ENCODE measurements at places on chromosomes 1 and 21.

GRCh38 chr21:35257413-35257812 is 208.3 kb upstream of the RUNX1 start:
- DNase-seq = no peak

GRCh38 chr1:5845376-5845775 is 146.8 kb downstream of the NPHP4 start:
- DNase-seq = no peak

DNA sequence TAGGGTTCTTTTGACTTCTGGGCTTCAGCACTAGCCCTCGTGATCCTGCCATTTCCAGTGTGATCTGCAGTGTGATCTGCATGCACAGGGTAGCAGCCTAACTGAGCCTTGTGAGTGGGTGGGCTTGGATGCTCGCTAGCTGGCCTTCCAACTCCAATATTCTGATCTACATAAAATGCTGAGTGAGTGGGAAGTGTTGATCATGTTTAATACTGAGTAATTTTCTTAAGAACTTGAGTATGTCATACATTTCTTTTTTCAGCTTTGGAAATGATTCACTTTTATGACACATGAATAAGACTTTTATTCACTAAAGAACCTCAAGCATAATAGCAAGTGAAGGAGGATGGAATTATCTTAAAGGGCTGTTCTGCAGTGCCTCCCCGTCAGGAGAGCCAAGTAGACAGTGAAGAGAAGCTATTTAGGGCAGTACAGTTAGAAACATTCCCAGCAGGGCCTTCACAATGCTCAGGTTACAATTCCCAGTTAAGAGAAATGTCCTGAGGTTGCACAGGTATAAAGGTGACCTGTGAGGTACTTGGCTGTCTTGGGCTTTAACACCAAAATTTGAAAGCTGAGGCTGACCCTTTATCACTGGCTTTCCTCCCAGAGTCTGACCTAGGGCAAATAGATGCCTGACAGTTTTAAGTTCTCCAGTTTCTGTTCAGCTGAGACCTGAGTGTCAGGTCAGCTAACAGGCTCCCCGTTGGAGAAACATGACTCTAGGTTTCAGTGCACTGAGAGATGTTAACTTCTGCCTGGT is 29.1 kb upstream of the LRRC8C start:
- DNase-seq = no peak

DNA sequence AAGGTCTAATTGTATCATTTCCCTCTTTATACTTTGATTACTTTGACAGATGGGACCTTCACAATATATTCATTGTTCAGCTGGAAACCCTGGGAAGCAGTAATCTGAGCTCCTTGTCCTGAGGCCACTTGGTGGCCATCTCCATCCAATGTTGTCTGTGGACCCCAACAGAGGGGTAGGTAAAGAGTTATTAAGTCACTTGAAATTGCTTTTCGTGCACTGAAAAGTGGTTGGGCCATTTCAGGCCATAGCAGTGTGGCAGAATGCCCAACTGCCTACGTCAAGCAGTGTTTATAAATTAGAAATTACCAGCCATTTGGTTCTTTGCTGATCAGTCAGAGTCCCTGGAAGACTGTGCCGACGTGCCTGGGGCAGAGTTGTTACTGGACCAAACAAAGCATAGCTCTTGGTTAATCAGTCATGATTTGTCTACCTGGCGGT is 308.3 kb upstream of the USP25 start:
- DNase-seq = no peak

DNA sequence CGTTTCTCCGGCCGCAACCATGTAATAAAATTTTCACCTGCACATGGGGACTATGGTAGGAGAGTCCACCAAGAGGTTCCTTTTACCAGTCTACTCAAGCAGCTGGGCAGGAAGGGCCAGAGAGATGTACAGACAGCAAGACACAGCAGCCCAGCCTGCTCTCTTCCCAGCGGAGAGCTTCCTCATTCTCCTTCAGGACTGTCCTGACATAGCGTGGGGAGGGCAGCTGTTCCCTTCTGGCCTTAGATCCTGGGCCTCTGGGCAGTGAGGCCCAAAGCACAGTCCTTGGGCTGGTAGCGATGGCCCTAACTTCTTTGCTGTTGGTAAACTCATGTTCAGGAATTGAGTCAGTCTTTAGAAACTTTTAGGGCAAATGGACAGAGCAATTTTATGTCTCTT is 89.1 kb downstream of the BCAR3 start:
- DNase-seq = no peak

DNA sequence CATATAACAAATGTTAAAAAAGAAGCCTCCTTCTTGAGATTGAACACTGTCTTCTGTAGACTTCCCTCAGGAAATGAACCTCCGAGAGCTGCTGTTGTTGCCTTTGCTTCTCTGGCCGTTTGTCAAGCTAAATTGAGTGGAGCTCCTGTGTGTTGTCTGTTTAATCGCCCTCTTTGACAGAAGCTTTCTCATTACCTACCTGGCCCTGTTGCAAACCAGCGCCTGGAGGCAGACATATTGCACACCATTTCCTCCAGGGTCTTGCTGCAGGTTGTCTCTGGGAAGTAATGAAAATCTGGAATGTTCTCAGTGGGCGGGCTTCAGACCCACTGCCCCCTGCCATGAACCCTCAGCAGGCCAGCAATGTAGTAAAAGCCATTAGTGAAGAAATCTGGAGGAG is 83.3 kb downstream of the GABPA start:
- no peak for DNase-seq

DNA sequence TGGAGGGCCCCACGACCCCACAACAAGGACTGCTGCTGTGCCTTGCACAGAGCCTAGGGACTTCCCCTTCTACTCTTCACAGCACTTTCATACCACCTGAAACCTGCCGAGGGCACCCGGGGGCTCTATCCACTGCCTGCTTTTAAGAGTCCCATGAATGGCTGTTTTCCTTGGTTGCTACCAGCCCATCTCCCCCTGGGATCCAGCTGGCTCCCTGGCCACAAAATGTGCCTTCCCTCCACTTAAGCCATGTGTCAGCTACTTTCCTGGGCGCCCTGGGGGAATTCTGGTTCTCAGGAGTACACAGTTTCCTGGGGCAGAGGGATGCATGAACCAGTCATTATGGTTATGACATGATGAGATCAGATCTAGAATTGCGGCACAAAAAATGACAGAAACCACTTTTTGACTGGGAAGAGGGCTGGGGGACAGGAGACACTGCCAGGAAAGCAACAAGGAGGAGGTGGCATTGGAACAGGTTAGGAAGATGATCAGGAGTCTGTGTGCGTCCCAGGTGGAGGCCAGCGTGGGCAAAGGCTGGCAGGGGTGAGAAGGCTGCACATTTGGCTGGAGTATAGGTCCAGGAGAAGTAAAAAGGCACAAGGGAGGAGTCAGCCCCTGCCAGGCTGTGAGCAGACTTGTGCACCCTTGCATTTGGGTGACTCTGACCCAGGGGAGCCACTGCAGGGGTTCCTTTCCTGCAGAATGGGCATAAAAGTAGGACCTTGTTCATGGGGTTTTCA is 3.2 kb upstream of the TNFRSF8 start:
- DNase-seq = no peak

GRCh38 chr1:209612646-209613399 is 29.3 kb downstream of the CAMK1G start:
- no peak for DNase-seq

GRCh38 chr1:99327357-99327756 is 63.1 kb downstream of the PLPPR4 start:
- DNase-seq = no peak

DNA sequence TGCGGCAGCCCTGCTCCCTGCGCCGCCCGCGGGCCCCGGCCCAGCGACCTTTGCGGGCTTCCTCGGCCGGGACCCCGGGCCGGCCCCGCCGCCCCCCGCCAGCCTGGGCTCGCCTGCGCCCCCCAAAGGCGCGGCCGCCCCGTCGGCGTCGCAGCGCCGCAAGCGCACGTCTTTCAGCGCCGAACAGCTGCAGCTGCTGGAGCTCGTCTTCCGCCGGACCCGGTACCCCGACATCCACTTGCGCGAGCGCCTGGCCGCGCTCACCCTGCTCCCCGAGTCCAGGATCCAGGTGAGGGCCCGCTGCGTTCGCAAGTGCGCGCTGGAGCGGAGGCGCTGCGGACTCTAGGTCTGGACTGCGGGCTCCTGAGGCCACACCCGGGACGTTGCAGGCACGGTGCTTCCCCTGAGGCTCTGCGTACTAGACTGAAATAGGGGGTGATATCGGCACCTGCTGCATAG is 351 bp downstream of the MIXL1 start:
- DNase-seq = no peak

GRCh38 chr1:247322849-247323586 is 8.6 kb downstream of the ZNF496 start:
- DNase-seq = no peak
